ENCODE measurements at places on chromosomes 2 and 18. TPM values are rescaled to one million over a fixed set of nuclear protein-coding genes. Genes with fewer than 3 reads are reported as not detected.

The NLRC4 gene
- 0.18 TPM for polyA plus RNA-seq

The TOGARAM2 gene
- not detected for polyA plus RNA-seq

The STAMBP gene
- 35.9 TPM for polyA plus RNA-seq

The ASPRV1 gene
- 0.24 TPM for polyA plus RNA-seq

The ITM2C gene
- polyA plus RNA-seq = 47.3 TPM

The TTC39C gene
- 15.7 TPM for polyA plus RNA-seq

The AGXT gene
- polyA plus RNA-seq = not detected

The SPP2 gene
- not detected for polyA plus RNA-seq

The MYO5B gene
- polyA plus RNA-seq = 0.05 TPM

The OSBPL6 gene
- polyA plus RNA-seq = 10.6 TPM

The SERPINB12 gene
- not detected for polyA plus RNA-seq

The MROH2A gene
- not detected for polyA plus RNA-seq

The CPLX4 gene
- not detected for polyA plus RNA-seq

The ANKRD62 gene
- polyA plus RNA-seq = not detected

The ZFP36L2 gene
- polyA plus RNA-seq = 71.7 TPM

The REG3G gene
- polyA plus RNA-seq = not detected

The NCKAP5 gene
- 0.38 TPM for polyA plus RNA-seq

The KCNF1 gene
- 0.10 TPM for polyA plus RNA-seq

The CRYBA2 gene
- not detected for polyA plus RNA-seq

The BCL2 gene
- polyA plus RNA-seq = 0.30 TPM

The HMSD gene
- polyA plus RNA-seq = 0.83 TPM

The SP5 gene
- not detected for polyA plus RNA-seq

The RUFY4 gene
- polyA plus RNA-seq = not detected

The DES gene
- polyA plus RNA-seq = 0.75 TPM

Data from GM23248 (cell line).